Liver (tissue), 10 donors: ENCODE measurements at places on chromosomes 11 and 22. TPM values are rescaled to one million over a fixed set of nuclear protein-coding genes. Genes with fewer than 3 reads are reported as not detected.

The TALDO1 gene
- 181 TPM for total RNA-seq

- H3K27me3 ChIP-seq, result no peaks in the 10 kb centered on the region
- no peak overlapping the region for H3K4me3 ChIP-seq
- H3K36me3 ChIP-seq, result no peaks in the 10 kb centered on the region
- peaks cover 7% of the 10 kb centered on the region for H3K4me1 ChIP-seq
Measured at GRCh38 chr11:132994966-132995365, 537.3 kb downstream of the OPCML start.

The NRXN2 gene
- 0.79 TPM for total RNA-seq

The HTR3A gene
- not detected for total RNA-seq

The TRIM6 gene
- 0.75 TPM for total RNA-seq

DNA sequence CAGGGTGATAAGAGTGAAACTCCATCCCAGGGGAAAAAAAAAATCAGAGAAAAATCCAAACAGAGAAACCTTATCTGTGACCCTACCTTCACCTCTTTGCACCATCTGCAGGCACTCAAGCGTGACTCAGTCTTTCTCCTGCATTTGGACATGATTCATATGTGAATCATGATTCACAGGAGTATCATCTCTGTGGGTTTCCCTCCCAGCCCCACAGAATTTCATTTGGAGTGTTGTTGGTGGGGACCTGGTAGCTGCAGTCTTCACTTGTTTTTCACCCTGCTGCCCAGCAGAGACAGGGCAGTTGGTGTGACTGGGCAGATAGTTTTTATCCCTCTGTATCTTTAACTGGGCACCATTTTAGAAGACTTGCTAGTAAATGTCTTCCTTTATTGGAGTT is 75.7 kb downstream of the DEPDC5 start:
- H3K4me3 ChIP-seq, result no peak overlapping the region
- H3K27ac ChIP-seq, result peak overlapping the region; percentile 62
- peaks cover 19% of the 10 kb centered on the region for H3K36me3 ChIP-seq
- H3K4me1 ChIP-seq, result peaks cover 12% of the 10 kb centered on the region
- DNase-seq, result no peak
- H3K27me3 ChIP-seq, result no peaks in the 10 kb centered on the region

The RFPL2 gene
- total RNA-seq, result 0.98 TPM

DNA sequence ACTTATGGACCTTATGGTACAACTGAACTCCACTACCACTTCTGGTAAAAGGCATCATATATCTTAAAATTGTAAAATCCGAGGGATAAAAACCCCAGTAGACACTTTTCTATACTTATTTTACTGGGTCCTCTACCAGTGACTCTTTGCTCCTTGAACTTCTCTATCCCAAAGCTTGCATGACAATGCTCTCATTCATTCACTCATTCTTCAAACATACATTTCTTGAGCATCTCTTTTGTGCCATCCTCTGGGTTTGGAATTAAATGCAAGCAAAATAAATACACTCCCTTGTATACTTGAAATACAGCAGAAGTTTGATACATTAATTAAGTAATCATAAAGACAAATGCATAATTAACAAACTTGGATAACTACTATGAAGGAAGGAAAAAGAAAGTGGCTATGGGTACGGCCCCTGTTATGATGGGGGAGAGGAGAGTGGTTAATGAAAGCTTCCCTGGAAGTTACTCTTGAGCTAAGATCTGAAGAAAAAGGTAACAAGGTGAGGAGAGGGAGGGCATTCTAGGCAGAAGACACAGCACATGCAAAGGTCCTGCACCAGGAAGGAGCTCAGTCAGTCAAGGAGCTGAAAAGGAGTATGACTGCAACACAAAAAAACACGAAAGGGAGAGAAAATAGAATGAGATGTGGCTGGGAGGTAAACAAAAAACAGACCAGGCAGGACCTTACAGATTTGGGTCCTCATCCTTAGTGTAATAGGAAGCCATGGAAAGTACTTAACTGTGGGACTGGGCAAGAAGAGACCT is 8.0 kb downstream of the MPZL3 start:
- H3K4me3 ChIP-seq, result no peak overlapping the region
- H3K4me1 ChIP-seq, result peaks cover 9% of the 10 kb centered on the region
- no peaks in the 10 kb centered on the region for H3K36me3 ChIP-seq
- no peak for DNase-seq
- H3K27me3 ChIP-seq, result no peaks in the 10 kb centered on the region

GRCh38 chr22:31898926-31899325 is 45.4 kb upstream of the YWHAH start:
- no peaks in the 10 kb centered on the region for H3K4me1 ChIP-seq
- H3K4me3 ChIP-seq, result no peak overlapping the region

DNA sequence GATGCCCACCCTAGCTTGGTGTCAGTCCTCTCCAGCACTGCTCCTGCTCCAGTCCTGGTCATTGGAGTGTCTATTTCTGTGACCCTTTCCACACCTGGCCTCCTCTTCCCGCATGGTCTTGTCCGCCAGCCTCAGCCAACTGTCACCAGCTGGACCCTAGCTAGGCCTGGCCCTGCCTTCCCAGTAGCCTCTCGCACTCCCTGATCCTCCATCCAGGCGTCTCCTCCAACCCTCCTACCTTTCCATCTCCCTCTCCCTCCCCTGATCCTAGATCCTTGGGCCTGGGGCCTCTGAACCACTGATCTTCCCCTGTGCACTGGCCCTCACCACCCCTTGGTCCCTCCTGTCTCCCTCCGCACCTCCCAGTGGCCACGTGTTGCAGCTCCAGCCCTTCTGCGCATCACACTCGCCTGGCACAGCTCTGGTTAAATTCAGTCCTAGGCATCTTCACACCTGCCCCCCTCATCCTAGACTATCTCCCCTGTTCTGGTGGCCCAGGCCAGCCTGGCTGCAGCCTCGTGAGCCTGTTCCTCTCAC is 9.9 kb downstream of the SYNGR1 start:
- DNase-seq, result no peak
- H3K4me3 ChIP-seq, result no peak overlapping the region
- H3K36me3 ChIP-seq, result no peaks in the 10 kb centered on the region

The C22orf31 gene
- total RNA-seq, result 0.14 TPM

DNA sequence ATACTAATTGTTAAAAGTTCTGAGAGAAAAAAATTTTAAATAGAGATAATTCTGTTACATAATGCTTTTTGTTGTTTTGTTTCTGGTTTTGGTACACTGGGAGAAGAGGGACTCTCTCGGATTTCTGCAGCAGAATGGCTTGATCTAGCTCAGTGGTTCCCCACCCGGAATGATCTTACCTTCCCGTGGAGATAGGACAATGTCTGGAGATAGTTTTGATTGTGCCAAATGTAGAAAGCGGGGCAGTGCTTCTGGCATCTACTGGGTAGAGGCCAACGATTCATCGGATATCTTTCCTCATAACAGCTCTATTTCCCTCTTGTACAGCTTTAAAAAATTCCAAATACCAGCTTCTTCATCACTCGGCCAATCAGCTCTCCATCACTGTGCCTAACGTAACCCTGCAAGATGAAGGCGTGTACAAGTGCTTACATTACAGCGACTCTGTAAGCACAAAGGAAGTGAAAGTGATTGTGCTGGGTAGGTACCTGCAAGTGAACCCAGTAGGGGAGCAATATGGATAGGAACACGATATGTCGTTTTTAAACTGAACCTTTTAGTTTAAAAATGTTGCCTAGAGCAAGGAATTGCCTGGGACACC is 13.2 kb downstream of the CRTAM start:
- no peaks in the 10 kb centered on the region for H3K4me1 ChIP-seq
- H3K27me3 ChIP-seq, result no peaks in the 10 kb centered on the region
- no peak for DNase-seq
- H3K27ac ChIP-seq, result no peak overlapping the region
- no peaks in the 10 kb centered on the region for H3K36me3 ChIP-seq

DNA sequence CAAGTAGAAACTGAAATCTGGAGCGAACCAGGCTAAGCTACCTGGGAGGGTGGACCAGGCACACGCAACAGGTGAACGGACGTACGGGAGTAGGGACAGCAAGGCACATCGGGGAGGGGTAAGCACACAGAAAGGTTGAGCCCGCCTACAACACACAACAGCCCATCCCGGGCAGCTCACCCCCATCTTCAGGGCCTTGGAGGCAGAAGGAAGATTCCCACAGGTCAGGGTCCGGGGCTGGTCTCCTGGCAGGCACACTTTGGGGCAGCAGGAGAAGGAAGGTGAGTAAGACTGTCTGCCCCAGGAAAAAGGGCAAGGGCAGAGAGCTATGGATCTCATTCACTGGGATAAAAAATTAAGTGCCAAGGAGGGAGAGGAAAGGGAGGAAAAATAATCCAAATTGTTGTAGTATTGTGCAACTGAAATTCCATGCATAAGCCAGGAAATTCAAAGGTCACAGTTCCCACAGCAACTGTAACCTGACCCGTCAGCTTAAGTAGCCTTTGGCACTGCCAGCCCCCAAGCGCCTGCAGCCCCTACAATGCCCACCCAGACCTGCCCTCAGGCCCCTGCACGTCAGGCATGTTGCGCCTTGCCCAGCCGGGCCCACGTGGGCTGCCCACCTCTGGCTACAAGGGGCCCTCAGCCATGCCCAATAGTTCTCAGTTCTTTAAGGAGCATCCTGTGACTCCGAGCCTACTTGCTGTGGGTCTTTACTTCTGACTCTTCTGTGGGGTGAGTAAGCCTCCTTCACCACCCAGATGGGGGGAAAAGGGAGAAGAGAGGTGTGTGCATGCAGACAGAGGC is 51.8 kb downstream of the MICAL3 start:
- H3K36me3 ChIP-seq, result no peaks in the 10 kb centered on the region
- peak overlapping the region; percentile 28 for H3K27ac ChIP-seq
- no peak for DNase-seq
- peaks cover 21% of the 10 kb centered on the region for H3K4me1 ChIP-seq
- H3K4me3 ChIP-seq, result peak overlapping the region; percentile 0

- no peak overlapping the region for H3K27ac ChIP-seq
- peaks cover 23% of the 10 kb centered on the region for H3K36me3 ChIP-seq
- H3K4me3 ChIP-seq, result no peak overlapping the region
- no peaks in the 10 kb centered on the region for H3K4me1 ChIP-seq
Measured at GRCh38 chr11:75013051-75013450, 24.3 kb downstream of the NEU3 start.

DNA sequence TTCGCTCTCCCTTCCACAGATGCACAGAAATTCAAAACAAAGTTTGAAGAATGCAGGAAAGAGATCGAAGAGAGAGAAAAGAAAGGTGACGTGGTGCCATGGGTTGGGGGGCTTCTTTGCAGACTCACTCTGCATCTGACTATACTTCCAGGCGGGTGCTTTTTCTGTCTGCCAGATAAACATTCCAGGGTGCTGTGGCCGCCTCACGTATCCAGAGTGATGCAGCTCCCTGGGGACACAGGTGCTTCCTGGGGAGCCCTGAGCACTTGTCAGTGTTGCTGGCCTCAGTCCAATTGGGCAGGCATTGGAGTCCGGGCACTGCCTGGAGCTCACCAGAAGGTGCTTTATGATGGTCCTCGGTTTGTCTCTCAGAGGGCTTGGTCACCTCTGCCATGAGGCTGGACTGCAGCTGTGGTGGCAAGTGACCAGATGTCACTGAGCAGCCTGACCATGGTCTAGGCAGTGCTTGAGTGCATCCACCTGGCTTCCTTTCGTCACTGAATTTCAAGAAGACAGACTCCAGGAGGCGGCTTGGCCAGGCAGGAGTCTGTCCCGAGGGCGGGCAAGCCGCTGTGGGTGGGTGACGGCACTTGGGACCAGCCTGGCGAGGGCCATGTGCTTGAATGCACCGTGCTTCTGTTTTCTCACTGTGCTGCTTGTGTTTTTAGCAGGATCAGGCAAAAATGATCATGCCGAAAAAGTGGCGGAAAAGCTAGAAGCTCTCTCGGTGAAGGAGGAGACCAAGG is 5.1 kb upstream of the ZDHHC8 start:
- peaks cover 25% of the 10 kb centered on the region for H3K36me3 ChIP-seq
- H3K4me1 ChIP-seq, result peaks cover 5% of the 10 kb centered on the region
- H3K27me3 ChIP-seq, result no peaks in the 10 kb centered on the region

DNA sequence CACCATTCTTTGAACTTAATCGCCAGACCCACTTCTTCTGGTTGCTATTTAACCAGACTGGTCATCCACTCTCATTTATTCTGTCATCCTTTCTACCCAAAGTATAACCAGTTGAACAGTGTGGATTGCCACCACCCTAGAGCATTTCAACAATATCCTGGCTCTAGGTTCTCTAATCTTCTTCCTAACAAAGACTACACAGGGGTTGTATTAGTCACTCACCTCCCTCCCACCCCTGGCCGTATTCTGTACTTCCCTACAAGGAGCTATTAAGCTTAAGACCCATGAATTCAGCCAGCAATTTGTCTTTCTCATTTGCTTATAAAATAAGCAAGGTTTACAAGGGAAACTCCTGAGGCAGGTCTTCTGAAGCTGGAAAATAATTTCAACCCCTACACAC is 46.9 kb upstream of the CEP126 start:
- H3K4me3 ChIP-seq, result no peak overlapping the region
- no peak for DNase-seq
- H3K36me3 ChIP-seq, result no peaks in the 10 kb centered on the region
- no peak overlapping the region for H3K27ac ChIP-seq

DNA sequence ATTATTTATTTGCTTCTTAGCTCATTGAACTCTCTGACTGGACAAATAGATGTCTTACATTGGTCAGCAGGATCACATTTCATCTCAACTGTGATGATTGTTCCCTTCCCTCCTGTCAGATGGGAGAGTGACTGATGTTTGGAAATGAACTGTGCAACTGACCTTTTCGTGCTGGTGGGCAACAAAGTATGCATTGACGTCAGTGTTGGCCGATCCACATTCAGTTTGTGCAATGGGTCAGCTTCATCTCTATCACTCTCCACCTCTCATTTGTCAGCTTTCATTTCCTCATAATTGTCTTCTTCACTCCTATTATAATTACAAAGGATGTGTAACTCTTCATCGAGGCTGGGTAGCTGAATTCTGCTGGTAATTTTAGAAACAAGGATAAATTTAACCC is 71.3 kb downstream of the PPP2R1B start:
- no peak overlapping the region for H3K27ac ChIP-seq
- no peaks in the 10 kb centered on the region for H3K4me1 ChIP-seq
- H3K27me3 ChIP-seq, result no peaks in the 10 kb centered on the region
- no peak for DNase-seq

DNA sequence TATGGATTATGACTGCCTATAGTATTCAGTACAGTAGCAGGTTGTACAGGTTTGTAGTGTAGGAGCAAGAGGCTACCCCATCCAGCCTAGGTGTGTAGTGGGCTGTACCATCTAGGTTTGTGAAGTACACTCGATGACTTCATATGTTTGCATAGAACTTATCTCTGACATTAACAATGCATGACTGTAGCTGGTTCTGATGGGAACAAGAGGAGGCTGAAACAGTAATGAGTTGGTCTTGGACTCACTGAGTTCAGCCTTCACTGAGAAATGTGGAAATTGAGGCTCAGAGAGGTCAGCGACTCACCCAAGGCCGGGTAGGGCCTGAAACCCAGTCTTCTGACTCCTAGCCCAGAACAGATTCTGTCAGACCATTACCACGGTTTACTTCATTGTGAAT is 13.0 kb downstream of the MYO7A start:
- no peaks in the 10 kb centered on the region for H3K36me3 ChIP-seq
- no peak overlapping the region for H3K27ac ChIP-seq
- H3K4me3 ChIP-seq, result no peak overlapping the region
- H3K27me3 ChIP-seq, result no peaks in the 10 kb centered on the region
- H3K4me1 ChIP-seq, result peaks cover 17% of the 10 kb centered on the region
- DNase-seq, result no peak

The CD151 gene
- 127 TPM for total RNA-seq

The CD3D gene
- 1.6 TPM for total RNA-seq

The OOSP4B gene
- total RNA-seq, result not detected

The MYO18B gene
- 4.2 TPM for total RNA-seq
